T-helper 9 cell (primary cell): ENCODE measurements at places on chromosomes 7 and 10.

DNA sequence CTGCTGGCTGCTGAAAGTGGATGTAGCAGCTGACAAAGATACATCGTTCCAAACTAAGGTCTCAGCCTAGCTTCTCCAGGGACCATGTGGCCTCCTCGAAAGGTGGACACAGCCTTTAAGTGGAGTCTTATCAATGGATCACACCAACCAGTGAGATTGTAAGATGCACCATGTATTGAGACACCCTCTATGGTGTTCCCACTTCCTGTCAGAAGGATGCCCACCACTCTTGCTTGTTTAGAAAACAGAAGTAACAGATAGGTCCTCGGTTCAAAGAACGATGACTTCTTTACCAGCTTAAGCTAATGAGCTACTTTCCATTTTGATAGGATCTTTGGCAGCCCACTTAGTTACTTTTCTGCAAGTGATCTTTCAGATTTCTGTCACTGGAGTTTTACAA, 34.3 kb downstream of the SLC25A13 start:
- DNase-seq = no peak

GRCh38 chr7:151666886-151667285, 147.2 kb upstream of the RHEB start:
- DNase-seq = no peak

DNA sequence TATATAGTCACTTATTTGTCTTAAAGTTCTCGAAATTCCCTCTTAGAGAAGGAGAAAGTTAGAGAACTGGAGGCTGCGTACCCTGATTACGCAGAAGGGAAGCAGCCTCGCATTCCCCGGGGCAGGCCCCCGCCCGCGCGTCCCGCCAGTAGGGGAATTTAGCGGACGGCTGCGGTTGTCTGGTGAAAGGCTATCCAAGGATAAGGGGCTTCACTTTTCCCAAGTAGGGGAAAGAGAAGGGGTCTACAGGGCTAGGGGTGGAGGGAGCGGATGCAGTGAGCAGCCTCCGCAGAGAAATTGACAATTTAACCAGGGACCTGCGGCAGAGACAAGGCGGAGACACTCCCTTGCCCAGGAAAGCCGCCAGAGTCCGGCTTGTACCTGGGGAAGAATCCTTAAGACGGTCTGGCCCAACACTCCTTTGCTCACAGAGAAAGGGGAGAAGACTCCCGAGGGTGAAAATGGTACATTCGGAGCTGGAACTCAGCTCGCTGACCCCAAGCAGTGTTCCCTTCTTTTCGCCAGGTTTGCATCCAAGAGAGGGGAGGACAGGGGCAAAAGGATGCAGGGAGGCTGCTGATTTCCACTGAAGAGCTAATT, 994 bp upstream of the MAGI2 start:
- no peak for DNase-seq

DNA sequence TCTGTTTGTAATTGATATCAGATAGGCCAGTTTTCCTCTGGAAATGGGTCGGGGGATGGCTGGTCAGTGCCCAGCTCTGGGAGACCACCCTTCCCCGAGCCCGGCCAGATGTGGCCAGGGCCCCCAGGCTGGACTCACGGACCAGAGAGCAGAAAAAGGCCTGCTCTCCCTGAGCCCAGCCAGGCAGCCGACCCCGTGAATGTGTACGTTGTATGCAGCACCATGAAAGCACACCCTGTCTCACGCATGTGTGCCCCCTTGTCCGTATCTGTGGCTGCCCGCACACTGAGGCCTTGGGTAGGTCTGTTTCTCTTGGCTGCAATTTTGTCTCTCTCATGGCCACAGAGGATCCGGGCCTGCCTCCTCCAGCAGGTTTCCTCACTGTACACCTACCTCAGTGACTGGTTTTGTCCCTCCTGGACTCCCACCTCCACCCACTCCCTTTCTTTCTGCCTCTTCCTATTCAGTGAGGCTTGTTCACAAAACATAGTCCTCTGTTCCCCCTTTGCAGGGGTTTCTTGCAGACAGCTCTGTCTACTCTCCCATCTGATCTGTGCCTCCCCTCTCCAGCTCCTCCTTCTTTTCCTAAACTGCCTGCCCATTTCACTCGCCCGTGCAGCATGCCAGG, 23.6 kb upstream of the ANKRD2 start:
- no peak for DNase-seq

DNA sequence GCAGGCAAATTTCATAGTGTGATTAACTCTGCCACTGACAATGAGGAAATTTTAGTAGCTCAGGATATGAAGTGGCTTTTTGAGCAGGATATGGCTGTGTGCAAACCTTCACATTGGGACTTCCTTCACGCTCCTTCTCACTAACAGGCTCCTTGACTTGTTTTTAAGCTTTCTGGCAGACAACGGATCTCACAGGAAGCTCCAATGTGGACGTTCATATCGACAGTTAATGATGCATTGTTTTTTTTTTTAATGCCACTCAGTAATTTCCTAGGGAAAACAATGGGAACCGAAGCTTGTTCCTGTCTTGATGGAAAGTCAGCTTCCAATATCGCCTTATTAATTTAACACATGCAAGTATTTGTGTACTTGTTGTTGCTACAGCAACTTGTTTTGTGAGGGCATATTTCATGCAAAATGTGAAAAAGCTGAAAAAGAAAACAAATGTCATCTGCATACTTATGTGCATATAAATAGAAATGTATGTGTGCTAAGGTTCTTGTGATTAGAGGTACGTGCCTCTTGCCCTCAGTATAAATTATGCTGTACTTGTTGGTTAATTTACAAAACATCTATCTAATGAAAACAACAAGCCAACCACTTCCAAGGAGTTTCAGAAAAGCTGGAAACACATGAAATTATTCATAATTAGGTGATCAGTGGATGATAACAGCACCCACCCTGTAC, 84.7 kb downstream of the NRP1 start:
- DNase-seq = no peak

- no peak for DNase-seq
Observed at GRCh38 chr7:412313-412710, 107.3 kb downstream of the PDGFA start.
